ENCODE measurements at places on chromosomes 12 and 14.
A peak's percentile ranks its signal among the peaks of the same experiment; 100 is the strongest.

GRCh38 chr12:54390668-54391551, 6.4 kb upstream of the ZNF385A start:
- DNase-seq, result peak; percentile 79

GRCh38 chr14:50670196-50670865, 2.2 kb upstream of the SAV1 start:
- no peak for DNase-seq

- no peak for DNase-seq
These were observed 86.2 kb upstream of the CMKLR1 start for GRCh38 chr12:108425238-108425795.

DNA sequence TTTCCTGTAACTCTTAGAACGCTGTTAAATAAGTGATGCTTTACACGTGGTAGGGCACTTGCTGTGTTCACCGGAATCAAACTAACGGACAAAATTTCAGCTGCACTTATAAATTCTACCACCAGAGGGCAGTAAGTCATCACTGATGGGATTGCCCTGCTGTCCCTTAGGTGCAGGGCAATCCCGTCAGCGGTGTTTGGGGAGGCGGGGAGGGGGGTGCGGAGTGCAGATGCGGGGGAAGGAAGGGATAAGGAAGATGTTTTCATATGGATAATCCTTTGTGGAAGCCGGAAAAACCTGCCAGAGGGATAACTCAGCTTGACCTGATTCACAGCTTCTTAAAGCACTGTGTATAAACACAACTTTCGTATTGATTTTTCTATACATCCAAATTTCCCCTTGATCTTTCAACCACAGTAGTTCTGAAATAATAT, 21.7 kb upstream of the SLC10A1 start:
- peak; percentile 54 for DNase-seq

DNA sequence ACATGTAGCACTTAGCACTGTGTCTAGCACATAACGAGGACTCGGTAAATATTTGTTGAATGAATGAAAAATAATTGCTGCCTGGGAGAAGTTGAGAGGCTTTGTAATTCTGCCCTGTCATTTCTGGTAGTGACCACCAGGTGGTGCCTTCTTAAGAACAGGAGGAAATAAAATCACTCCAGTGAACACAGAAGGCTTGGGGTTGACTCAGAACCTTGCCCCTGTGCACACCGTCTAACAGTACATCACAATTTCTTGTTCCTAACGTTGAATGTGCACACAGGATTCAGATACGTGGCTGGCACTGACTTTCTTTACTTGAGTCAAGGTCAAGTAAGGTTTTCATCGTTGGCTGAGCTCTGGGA, 91.8 kb downstream of the RGS6 start:
- peak; percentile 60 for DNase-seq

DNA sequence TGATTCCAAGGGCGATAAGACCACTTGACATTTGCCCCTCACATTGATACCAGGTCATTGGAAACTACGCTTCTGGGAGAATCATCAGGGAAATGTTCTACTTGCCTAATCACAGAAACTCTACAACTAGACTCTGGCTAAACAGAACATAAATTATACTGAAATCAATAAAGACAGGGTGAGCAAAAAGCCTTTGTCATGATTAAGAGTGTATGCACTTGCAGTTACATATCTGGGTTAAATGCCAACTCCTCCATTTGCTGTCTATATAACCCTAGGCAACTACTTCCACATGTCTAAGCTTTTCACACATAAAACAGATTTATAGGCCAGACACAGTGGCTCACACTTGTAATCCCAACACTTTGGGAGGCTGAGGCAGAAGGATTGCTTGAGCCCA, 125.7 kb downstream of the PHLDA1 start:
- no peak for DNase-seq

- DNase-seq, result no peak
These were observed 7.3 kb downstream of the DYRK2 start for GRCh38 chr12:67655829-67656228.

GRCh38 chr14:32341947-32342846, 13.1 kb downstream of the AKAP6 start:
- no peak for DNase-seq
